Left lung (tissue), 14 donors: ENCODE measurements at places on chromosomes 11 and 22. TPM values are rescaled to one million over a fixed set of nuclear protein-coding genes. Genes with fewer than 3 reads are reported as not detected.

SLC17A6 gene
- polyA plus RNA-seq: not detected

GSTP1 gene
- polyA plus RNA-seq: 768 TPM

ANO9 gene
- 8.5 TPM for polyA plus RNA-seq

KCNK7 gene
- polyA plus RNA-seq: 0.21 TPM

MRGPRF gene
- 4.2 TPM for polyA plus RNA-seq

IGLL1 gene
- polyA plus RNA-seq: 0.58 TPM

GAL3ST3 gene
- 0.15 TPM for polyA plus RNA-seq

OR5A1 gene
- 0.03 TPM for polyA plus RNA-seq

MS4A7 gene
- 16.2 TPM for polyA plus RNA-seq

POTEH gene
- not detected for polyA plus RNA-seq

CHST1 gene
- polyA plus RNA-seq: 5.8 TPM

USP2 gene
- 4.9 TPM for polyA plus RNA-seq

BATF2 gene
- polyA plus RNA-seq: 3.5 TPM

OLFML1 gene
- polyA plus RNA-seq: 63.4 TPM

C11orf52 gene
- 8.8 TPM for polyA plus RNA-seq

FGF4 gene
- not detected for polyA plus RNA-seq

ANAPC15 gene
- 38.6 TPM for polyA plus RNA-seq

SGSM1 gene
- polyA plus RNA-seq: 4.8 TPM

TENM4 gene
- polyA plus RNA-seq: 5.4 TPM

DEFB131B gene
- polyA plus RNA-seq: 0.93 TPM

ANGPTL5 gene
- polyA plus RNA-seq: 0.08 TPM

LTBP3 gene
- polyA plus RNA-seq: 240 TPM

IL17REL gene
- polyA plus RNA-seq: 0.06 TPM

RIC3 gene
- 2.2 TPM for polyA plus RNA-seq

ARHGAP20 gene
- polyA plus RNA-seq: 43.6 TPM

SLC43A3 gene
- 35.0 TPM for polyA plus RNA-seq
